G401 (cell line): ENCODE measurements at places on chromosomes 5 and 9. TPM values are rescaled to one million over a fixed set of nuclear protein-coding genes. Genes with fewer than 3 reads are reported as not detected.

- no peak for DNase-seq
Observed at GRCh38 chr5:150879358-150879757, 25.4 kb downstream of the ZNF300 start.

DNA sequence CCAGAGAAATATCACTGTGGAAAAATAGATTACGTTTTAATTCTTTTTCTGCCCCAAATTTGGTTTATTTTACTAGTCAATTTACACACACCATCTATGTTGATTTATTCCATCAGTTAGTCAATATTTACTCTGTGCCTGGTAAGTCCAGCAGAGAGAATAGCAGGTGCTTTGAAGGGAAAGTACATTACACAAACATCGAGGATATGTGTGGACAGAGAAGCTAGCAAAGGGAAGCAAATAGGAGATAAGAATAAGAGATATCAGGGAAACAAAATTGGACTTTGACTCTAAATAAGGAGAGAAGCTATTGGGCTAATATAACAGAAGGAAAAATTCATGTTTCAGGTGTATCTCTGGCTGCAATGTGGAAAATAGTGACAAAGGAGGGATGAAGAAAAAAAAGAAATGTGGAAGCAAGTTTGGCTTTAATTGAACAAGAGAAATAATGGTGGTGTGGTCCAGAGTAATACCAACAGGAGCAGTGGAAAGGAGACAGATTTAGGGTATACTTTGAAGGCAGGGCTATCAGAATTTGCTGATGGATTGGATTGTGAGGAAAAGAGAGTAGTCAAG is 587.7 kb upstream of the CDH6 start:
- no peak for DNase-seq

DNA sequence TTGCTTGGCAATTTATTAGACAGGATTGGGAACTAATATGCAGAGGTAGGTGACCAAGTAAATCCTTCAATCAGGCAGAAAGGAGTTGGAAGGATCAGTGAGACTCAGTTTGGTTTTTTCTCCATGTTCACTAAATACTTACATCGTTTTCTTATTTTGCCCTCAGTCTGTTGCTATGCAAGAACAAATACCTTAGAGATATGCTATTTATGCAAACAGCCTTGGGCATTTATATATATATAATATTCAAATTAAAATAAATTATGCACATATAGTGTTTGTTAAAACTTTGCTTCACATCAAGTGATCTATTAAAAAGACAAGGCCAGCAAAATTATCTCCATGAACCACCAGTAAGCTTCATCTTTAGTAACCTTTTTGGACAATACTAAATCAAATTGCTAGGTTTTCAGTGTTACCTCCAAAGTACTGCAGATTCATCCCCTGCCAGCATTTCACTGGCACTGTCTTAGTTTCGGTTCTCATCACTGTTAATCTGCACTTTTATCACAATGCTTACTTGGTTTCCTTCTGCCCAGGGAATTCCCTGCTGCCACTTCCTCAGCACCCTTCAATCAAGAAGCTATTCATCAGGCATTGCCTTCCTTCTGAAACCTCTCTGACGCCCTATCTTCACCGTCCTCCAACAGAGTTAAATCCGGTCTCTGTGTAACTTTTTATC is 26.0 kb upstream of the LIFR start:
- DNase-seq: no peak

GRCh38 chr9:101586651-101587050 is 8.1 kb downstream of the PPP3R2 start:
- DNase-seq: no peak

DAB2IP gene
- total RNA-seq: 30.0 and 44.9 TPM in 2 replicates

PDLIM7 gene
- 297 and 299 TPM in 2 replicates for total RNA-seq

PPIC gene
- total RNA-seq: 2.3 and 4.1 TPM in 2 replicates
